ENCODE measurements at places on chromosomes 13 and 19. TPM values are rescaled to one million over a fixed set of nuclear protein-coding genes. Genes with fewer than 3 reads are reported as not detected.
A peak's percentile ranks its signal among the peaks of the same experiment; 100 is the strongest.

DNA sequence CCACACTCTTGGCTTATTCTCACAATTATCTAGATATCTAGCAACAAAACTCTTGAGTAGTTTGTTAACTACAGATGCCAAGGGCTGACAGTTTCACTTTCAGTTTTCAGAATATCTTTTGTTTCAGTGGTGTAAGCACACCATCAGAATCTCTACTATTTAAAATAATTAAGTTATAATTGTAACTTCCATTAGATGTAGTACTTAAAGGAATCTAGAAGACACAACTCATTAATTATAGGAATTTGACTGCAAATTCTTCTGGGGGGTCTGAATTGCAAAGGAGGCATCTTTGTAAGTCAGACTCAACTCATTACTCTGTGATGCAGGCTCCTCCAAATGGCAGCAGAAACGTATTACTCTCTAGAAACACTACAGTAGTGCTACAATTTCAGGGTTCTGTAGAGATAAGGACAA lies 44.9 kb upstream of the USPL1 start:
- peaks cover 2% of the 10 kb centered on the region for H3K27me3 ChIP-seq
- no peak overlapping the region for H3K27ac ChIP-seq
- no peaks in the 10 kb centered on the region for H3K4me1 ChIP-seq
- no peak for DNase-seq
- H3K36me3 ChIP-seq: no peaks in the 10 kb centered on the region

DNA sequence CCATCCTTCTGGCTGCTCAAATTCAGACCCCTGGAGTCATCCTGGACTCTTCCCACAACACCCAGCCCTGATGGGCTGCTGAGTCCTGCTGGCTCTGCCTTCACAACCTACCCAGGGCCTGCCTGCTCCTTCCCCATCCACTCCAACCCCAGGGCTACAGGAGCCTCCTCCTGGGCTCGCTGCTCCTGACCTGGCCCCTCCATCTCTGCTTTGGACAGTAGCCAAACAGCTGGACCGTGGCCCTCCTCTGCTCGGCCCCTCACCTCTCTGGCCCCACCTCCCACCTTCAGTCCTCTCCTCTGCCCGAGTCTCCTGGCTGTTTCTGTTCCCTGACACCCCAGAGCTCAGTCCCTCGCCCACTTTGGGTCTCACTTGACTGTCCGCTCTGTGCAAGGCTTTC lies 66.7 kb downstream of the CEBPG start:
- H3K4me1 ChIP-seq: no peaks in the 10 kb centered on the region
- no peaks in the 10 kb centered on the region for H3K36me3 ChIP-seq
- H3K27ac ChIP-seq: no peak overlapping the region
- no peaks in the 10 kb centered on the region for H3K27me3 ChIP-seq
- DNase-seq: no peak

GRCh38 chr13:46679369-46680120 lies 117.4 kb downstream of the ESD start:
- H3K27me3 ChIP-seq: no peaks in the 10 kb centered on the region
- H3K4me1 ChIP-seq: peaks cover 25% of the 10 kb centered on the region
- no peak for DNase-seq
- H3K36me3 ChIP-seq: peaks cover 5% of the 10 kb centered on the region
- H3K27ac ChIP-seq: no peak overlapping the region

DNA sequence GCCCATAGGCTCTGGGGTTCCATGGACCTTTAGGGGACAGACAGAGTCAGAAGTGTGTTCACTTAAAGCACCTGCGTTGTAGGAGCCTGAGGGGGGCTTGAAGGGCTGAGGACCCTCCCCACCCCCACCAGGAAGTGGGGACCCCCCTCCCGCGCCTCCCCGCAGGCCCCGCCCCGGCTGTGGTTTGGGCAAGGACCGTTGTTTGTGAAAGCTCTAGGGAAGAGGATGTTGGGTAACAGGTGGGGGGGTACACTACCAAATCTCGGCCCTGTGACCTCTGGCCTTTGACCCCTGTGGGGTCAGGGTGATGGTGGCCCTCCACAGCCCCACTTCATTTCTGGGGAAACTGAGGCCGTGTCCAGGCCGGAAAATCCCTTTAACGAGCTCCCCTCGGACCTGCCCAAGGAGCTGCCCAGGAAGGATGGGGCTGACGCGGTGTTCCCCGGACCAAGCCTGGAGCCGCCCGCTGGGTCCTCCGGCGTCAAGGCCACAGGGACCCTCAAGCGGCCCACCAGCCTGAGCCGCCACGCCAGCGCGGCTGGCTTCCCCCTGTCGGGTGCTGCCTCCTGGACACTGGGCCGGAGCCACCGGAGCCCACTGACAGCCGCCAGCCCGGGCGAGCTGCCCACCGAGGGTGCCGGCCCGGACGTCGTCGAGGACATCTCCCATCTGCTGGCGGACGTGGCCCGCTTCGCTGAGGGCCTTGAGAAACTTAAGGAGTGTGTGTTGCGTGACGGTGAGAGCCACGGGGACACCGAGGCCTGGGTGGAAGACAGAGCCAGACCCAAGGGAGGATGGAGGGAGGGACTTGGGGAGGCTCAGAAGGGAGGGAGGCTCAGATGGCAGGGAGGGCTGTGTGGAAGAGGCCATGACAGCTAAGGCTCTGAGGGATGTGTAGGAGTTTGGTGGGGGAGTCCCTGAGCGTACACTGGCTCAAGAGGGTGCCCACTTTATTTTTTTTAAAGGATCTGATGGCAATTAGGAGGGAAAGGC lies 1.3 kb downstream of the ARHGAP45 start:
- H3K27me3 ChIP-seq: peaks cover 29% of the 10 kb centered on the region
- DNase-seq: no peak

DNA sequence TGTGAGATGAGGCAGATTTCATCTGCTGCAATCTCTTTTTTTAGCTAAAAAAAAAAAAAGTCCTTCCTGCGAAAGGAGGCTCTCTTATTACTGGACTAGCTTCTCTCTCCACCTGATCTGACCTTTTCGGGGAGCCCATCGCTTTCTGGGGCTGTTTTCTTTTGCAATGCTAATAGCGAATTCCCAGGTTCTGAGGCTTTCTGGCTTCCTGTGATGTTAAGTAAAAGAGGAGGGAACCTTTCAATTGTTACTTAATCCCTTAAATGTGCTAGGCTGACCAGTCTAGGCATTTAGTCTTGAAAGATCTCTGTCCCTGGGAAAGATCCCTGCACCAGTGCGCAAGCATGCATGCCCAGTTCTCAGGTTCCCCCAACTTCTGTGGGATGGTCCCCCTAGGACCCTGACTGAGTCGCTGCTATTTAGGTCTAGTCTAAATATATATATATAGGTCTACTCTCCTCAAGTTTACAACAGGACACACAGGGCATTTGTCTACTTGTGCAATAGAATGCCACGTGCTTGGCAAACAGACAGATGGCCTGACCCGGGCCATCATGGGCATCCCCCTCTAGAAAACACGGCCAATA lies 224.7 kb downstream of the ZNF536 start:
- H3K4me1 ChIP-seq: peaks cover 4% of the 10 kb centered on the region
- no peak overlapping the region for H3K27ac ChIP-seq
- no peaks in the 10 kb centered on the region for H3K27me3 ChIP-seq
- no peak for DNase-seq

GRCh38 chr13:27728271-27728670 lies 64.0 kb upstream of the GSX1 start:
- peak overlapping the region; percentile 96 for H3K27ac ChIP-seq
- peak; percentile 54 for DNase-seq
- H3K4me3 ChIP-seq: no peak overlapping the region
- H3K27me3 ChIP-seq: peaks cover 2% of the 10 kb centered on the region
- peaks cover 22% of the 10 kb centered on the region for H3K4me1 ChIP-seq

GRCh38 chr13:110445183-110445582 lies 116.3 kb downstream of the RAB20 start:
- no peak for DNase-seq
- H3K4me3 ChIP-seq: peak overlapping the region; percentile 61
- peaks cover 60% of the 10 kb centered on the region for H3K36me3 ChIP-seq
- H3K27me3 ChIP-seq: peaks cover 20% of the 10 kb centered on the region

GRCh38 chr13:41763782-41764181 lies 197.1 kb downstream of the VWA8 start:
- peak overlapping the region; percentile 14 for H3K27ac ChIP-seq
- no peak overlapping the region for H3K4me3 ChIP-seq
- H3K36me3 ChIP-seq: no peaks in the 10 kb centered on the region
- H3K4me1 ChIP-seq: peaks cover 23% of the 10 kb centered on the region
- H3K27me3 ChIP-seq: peaks cover 2% of the 10 kb centered on the region
- no peak for DNase-seq

Gene NOVA2
- 86.0 TPM for total RNA-seq

Gene OR10H1
- total RNA-seq: not detected
